Heart right ventricle (tissue), 16 donors: ENCODE measurements at places on chromosomes 5 and 9. TPM values are rescaled to one million over a fixed set of nuclear protein-coding genes. Genes with fewer than 3 reads are reported as not detected.

NMRK1 gene
- total RNA-seq: 10.4 TPM

GPRIN1 gene
- total RNA-seq: 0.19 TPM

MSX2 gene
- 1.2 TPM for total RNA-seq

FOXD1 gene
- not detected for total RNA-seq

MARCOL gene
- not detected for total RNA-seq

ADAMTSL2 gene
- 2.0 TPM for total RNA-seq

ESM1 gene
- 0.13 TPM for total RNA-seq

CCDC192 gene
- 0.76 TPM for total RNA-seq

PTPRD gene
- total RNA-seq: 9.9 TPM

PKD2L2 gene
- total RNA-seq: 0.84 TPM

C5orf58 gene
- not detected for total RNA-seq

TAF11L3 gene
- total RNA-seq: not detected
